ENCODE measurements at places on chromosomes 3 and 15.
A peak's percentile ranks its signal among the peaks of the same experiment; 100 is the strongest.

DNA sequence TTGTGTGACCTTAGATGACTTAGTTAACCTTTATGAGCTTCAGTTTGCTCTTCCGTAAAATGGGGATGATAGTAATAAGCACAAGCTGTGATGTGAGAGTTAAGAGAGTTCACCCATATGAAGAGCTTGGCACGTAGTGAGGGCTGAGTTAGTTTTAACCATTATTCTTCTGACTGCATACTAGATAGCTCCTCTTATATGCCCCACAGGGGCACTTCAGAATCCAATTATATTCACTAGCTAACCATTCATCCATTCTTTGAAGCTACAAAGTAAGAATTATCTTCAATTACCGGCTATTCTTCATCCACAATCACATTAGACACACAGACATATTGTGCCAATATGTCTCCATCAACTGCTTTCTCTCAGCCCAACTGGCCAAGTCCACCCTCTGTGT is 159.0 kb upstream of the STT3B start:
- DNase-seq, result no peak

GRCh38 chr3:153749070-153749610 is 372.1 kb upstream of the ARHGEF26 start:
- no peak for DNase-seq

DNA sequence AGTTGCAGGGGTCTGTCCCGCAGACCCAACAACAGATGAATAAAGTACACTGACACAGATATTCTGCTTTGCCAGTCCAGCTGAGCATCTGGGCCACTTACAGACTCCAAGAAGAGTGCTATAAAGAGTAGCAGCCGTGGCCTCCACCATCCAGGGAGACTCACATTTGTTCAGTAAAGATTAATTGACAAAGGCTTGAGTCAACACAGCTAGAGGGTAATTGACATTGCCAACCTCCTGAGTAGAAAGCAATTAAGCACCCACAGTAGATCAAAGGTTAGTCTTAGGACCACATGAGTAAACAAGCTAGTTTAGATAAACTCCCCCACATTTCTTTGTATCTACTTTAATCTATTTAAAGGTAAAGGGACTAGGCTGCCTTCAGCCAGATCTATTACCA is 16.3 kb upstream of the CRTC3 start:
- DNase-seq, result no peak

GRCh38 chr15:61759639-61760038 is 300.6 kb downstream of the VPS13C start:
- no peak for DNase-seq

GRCh38 chr3:124895756-124896155 is 8.6 kb upstream of the ITGB5 start:
- no peak for DNase-seq

GRCh38 chr3:3627114-3627513 is 172.1 kb upstream of the LRRN1 start:
- DNase-seq, result peak; percentile 11

GRCh38 chr3:159816512-159816911 is 172.1 kb upstream of the IL12A start:
- no peak for DNase-seq

DNA sequence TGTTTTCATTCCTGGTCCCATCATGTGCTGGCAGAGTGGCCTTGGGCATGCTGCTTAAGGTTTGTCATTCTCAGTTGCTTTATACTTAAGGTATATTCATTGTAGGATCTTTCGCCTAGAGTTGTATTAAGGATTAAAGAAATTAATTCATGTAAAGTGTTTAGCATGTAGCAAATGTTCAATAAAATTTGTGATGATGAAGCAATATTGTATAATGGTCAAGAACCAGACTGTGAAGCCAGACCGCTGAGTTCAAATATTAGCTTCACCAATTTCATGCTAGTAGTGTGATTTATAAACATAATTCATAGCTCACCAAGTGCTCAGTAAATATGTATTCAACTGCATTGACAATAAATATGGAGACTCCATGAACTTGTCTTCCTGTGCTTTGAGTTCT is 178.5 kb downstream of the BBX start:
- DNase-seq, result no peak

DNA sequence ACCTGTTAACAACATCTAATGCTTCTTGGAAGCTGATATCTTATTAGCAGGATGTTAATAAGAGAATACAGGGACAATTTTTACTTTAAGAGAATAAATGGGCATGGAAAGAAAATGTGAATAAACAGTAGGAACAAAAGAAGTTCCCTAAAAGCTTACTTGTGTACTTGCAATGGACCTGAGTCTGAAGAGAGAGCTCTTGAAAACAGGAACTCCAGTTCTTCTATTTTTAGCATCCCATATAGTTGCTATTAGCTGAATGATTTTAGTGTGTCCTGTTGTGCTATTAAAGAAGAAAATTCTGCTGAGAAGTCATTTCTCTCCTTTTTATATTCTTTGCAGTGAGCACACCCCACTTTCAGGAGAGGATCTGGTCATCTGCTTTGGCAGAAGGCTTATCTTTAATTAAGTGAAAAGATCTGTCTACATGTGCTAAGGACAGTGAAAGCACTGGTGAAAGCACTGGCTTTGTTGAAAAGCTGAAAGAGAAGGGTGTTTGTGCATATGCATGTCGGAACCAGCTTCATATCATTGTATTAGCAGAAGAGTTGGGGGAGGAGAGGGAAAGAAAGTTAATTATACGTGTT is 1.4 kb upstream of the ST3GAL6 start:
- DNase-seq, result peak; percentile 20

DNA sequence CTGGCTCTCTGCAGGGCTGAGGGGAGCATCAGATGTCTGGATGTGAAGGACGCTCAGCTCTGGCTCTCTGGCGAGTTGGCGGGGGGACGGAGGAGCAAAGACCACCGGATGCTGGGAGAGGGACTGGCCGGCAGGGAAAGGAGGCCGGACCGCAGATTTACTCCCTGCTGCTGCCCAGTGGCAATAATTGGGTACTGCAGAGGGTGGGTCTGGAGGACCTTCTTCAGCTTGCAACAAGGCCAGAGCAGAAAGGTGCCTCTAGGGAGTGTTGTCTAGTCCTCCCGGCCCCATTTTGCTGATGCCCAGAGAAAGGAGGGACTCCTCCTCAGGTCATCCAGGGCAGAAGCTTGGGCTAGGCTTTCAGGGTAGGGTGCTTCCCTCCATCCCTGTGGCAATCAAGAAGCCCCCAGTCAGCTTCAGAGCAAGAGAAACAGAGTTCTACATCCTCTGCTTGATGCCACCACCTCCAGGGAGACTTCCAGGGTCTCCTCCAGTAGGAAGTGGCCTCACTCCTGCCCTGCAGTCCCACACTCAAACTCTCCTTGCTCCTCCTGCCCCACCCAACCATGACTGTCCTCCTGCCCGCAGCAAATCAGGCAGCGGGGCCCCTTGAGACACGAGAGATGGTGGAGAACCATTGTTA is 20.3 kb upstream of the CSPG4 start:
- peak; percentile 73 for DNase-seq

DNA sequence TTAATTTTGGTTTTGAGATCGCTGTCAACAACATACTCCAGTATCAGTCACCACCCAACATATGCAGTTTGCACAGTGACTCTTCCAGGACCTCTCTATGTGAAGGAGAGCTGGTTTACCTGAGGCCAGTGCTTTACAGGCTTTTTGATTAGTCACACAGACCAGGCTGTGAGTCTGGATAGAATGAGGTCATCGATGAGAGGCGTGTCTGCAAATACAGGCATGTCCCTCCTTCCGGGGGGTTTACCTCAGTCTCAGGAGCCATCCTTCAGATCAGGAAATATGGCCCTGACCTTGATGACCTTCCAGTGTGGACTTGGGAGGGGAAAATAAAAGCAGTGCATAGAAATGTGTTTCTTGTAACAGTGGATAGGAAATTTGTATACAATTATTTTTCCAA is 46.9 kb downstream of the KBTBD12 start:
- DNase-seq, result peak; percentile 37

DNA sequence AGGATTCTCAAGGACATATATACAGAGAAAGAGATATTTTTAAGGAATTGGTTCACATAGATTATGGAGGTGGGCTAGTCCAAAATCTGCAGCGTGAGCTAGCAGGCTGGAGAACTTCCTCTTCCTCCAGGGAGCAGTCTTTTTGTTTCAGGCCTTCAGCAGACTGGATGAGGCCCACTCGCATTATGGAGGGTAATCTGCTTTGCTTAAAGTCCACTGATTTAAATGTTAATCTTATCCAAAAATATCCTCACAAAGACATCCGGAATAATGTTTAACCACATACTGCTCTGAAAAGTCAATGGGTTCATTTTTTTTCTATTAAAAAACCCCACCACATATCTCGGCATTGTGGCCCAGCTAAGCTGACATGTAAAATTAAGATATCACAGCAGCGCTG is 22.2 kb upstream of the NRROS start:
- DNase-seq, result peak; percentile 16

DNA sequence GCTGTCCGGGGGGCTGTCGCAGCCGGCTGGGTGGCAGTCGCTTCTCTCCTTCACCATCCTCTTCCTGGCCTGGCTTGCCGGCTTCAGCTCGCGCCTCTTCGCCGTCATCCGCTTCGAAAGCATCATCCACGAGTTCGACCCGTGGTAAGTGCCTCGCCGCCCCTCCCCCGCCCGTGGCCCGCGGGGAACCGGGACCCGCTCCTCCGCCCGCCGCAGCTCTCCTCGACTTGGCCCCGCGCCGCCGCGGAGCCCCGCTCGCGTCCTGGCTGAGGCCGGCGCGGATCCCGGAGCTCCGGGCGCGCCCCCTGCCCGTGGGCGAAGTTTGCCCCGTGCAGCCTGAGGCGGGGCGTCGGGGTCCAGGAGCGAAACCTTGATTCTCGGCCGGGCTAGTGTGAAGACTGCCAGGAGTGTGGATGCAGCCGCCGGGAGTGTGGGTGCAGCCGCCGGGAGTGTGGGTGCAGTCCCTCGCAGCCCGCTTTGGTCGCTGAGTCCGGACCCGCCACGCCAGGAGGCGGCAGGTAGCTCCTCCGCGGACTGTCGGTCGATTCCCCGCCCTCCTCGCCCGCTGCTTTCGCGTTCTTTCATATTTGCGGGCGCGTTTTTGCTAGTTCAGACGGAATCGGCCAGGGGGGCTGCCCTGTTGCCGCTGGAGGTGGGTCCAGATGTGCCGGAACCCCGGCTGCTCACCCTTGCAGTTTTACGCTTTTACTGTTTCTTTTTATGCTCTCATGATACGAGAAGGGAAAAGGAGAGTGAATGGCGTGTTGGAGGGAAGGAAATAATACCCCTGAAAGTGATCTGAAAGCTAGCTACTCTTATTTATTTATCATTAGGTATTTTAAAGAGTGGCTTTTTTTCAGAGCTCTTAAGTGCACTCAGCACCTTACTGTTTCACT is 692 bp downstream of the STT3B start:
- peak; percentile 84 for DNase-seq

- no peak for DNase-seq
These were observed 78.5 kb upstream of the RNU6-1 start for GRCh38 chr15:67918205-67918861.
